ENCODE measurements at places on chromosomes 4 and X. TPM values are rescaled to one million over a fixed set of nuclear protein-coding genes. Genes with fewer than 3 reads are reported as not detected.

DNA sequence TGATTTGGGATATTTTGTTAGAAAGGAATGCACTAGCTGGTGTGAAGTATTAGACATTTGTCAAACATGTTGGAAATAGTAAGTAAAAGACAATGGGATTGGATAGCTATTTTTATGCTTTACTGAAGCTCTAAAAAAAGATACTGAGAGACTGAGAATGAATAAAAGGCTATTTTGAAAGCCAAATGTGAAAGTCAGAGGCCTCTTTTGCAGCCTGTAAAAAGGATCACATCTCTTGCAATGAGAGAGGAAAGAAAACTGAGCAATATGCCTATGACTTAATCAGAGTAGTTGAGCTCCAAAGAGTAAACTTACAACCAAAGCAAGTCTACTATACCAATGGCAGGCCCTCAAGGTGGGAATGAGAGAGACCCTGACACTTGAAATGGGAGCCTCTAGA is 212.6 kb upstream of the LCORL start:
- no peak for DNase-seq

GRCh38 chr4:108172231-108172752 is 3.6 kb upstream of the LEF1 start:
- peak; percentile 34 for DNase-seq

- DNase-seq: no peak
Measured at GRCh38 chr4:4984186-4984585, 35.1 kb downstream of the CYTL1 start.

Gene FREM3
- 0.16 TPM for polyA plus RNA-seq
